ENCODE measurements at places on chromosomes 2 and 18. TPM values are rescaled to one million over a fixed set of nuclear protein-coding genes. Genes with fewer than 3 reads are reported as not detected.
A peak's percentile ranks its signal among the peaks of the same experiment; 100 is the strongest.

GRCh38 chr2:48480526-48480925 lies 49.4 kb upstream of the STON1 start:
- no peaks in the 10 kb centered on the region for H3K36me3 ChIP-seq
- peak; percentile 14 for DNase-seq
- H3K27ac ChIP-seq, result peak overlapping the region; percentile 15

DNA sequence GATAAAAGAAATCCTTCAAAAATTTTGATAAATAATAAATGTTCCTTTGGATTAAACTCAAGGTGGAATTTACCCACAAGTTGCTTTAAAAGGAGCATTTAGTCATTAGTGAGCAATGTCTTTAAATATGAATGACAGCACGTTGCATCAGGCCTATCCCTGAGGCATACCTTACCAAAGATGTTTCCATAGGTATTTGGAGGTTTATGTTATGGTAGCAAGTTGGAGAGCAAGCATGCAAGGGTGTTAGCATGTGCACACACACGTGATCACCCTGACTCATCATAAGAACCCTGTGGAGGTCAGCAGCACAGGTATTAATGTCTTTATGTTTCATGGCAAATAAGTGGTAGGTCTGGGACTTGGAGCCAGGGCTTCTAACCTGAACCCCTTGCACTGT lies 159.9 kb downstream of the ACTR3 start:
- H3K27me3 ChIP-seq, result no peaks in the 10 kb centered on the region
- no peak overlapping the region for H3K4me3 ChIP-seq
- no peaks in the 10 kb centered on the region for H3K4me1 ChIP-seq
- no peaks in the 10 kb centered on the region for H3K36me3 ChIP-seq
- DNase-seq, result no peak
- no peak overlapping the region for H3K27ac ChIP-seq

Gene DNAH6
- 4.6 TPM for total RNA-seq

Gene TFPI
- 266 TPM for total RNA-seq

DNA sequence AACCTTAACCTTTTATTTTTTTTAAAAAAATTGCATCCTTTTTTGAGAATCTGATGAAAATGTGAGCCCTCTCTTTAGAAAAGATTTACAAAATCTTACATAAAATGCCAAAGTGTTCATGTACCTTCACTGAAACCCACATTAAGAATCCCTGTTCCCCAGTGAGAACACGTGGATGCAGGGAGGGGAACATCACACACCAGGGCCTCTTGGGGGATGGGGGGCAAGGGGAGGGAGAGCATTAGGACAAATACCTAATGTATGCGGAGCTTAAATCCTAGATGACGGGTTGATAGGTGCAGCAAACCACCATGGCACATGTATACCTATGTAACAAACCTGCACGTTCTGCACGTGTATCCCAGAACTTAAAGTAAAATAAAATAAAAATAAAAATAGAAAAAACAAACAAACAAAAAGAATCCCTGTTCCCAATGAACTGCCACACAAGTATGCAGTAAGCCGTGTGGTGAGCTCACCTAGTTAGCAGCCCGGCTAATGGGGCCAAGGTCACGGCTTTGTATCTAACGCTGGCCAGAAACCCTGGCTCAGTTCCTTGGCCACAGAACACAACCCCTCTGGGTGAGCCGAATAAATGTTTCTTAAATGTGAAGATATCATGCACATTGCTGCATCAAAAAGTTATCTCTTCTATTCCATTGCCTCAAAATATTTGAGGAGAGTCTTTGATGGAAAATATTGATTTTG lies 41.4 kb downstream of the CHST9 start:
- no peaks in the 10 kb centered on the region for H3K36me3 ChIP-seq
- no peaks in the 10 kb centered on the region for H3K4me1 ChIP-seq
- H3K4me3 ChIP-seq, result no peak overlapping the region
- no peaks in the 10 kb centered on the region for H3K27me3 ChIP-seq
- H3K27ac ChIP-seq, result no peak overlapping the region

Gene CCL20
- total RNA-seq, result 2.7 TPM

DNA sequence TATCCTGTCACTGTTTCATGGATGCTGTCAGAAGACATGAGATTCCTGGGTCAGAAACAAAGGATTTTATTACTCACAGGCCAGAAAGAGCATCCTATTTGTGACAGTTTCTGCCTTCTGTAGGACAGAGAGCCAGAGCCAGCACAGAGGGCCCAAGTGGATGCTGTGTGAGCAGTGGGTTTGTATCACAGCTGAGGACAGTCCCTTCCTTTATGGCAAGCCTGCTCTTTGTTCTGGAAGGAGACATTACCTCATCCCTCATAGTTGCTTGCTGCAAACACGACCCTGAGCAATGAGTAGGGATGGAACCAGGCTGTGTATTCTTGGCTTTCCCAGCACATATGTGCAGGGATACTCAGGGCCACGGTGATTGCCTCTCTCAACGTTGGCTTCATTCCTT lies 41.6 kb downstream of the ARHGEF4 start:
- H3K4me3 ChIP-seq, result no peak overlapping the region
- no peaks in the 10 kb centered on the region for H3K36me3 ChIP-seq
- no peak for DNase-seq

GRCh38 chr18:56036741-56037140 lies 448.7 kb upstream of the TCF4 start:
- no peak overlapping the region for H3K4me3 ChIP-seq
- H3K27me3 ChIP-seq, result no peaks in the 10 kb centered on the region
- H3K4me1 ChIP-seq, result no peaks in the 10 kb centered on the region
- no peak for DNase-seq
- H3K27ac ChIP-seq, result no peak overlapping the region
- no peaks in the 10 kb centered on the region for H3K36me3 ChIP-seq

- H3K27ac ChIP-seq, result no peak overlapping the region
- H3K4me3 ChIP-seq, result no peak overlapping the region
- DNase-seq, result no peak
Observed at GRCh38 chr18:44859263-44859662, 178.6 kb downstream of the SETBP1 start.

GRCh38 chr2:10550206-10551001 lies 102.3 kb upstream of the ODC1 start:
- DNase-seq, result no peak
- H3K27ac ChIP-seq, result no peak overlapping the region
- H3K36me3 ChIP-seq, result no peaks in the 10 kb centered on the region
- H3K4me3 ChIP-seq, result no peak overlapping the region
- H3K4me1 ChIP-seq, result no peaks in the 10 kb centered on the region

Gene EFEMP1
- total RNA-seq, result 171 TPM

GRCh38 chr2:168667156-168667555 lies 135.3 kb upstream of the NOSTRIN start:
- H3K27me3 ChIP-seq, result no peaks in the 10 kb centered on the region
- no peaks in the 10 kb centered on the region for H3K4me1 ChIP-seq
- H3K36me3 ChIP-seq, result no peaks in the 10 kb centered on the region
- no peak overlapping the region for H3K27ac ChIP-seq

GRCh38 chr2:46846536-46846935 lies 69.1 kb downstream of the MCFD2 start:
- no peaks in the 10 kb centered on the region for H3K27me3 ChIP-seq
- no peak for DNase-seq
- H3K36me3 ChIP-seq, result no peaks in the 10 kb centered on the region
- H3K4me1 ChIP-seq, result peaks cover 49% of the 10 kb centered on the region
- peak overlapping the region; percentile 96 for H3K27ac ChIP-seq
- H3K4me3 ChIP-seq, result no peak overlapping the region

DNA sequence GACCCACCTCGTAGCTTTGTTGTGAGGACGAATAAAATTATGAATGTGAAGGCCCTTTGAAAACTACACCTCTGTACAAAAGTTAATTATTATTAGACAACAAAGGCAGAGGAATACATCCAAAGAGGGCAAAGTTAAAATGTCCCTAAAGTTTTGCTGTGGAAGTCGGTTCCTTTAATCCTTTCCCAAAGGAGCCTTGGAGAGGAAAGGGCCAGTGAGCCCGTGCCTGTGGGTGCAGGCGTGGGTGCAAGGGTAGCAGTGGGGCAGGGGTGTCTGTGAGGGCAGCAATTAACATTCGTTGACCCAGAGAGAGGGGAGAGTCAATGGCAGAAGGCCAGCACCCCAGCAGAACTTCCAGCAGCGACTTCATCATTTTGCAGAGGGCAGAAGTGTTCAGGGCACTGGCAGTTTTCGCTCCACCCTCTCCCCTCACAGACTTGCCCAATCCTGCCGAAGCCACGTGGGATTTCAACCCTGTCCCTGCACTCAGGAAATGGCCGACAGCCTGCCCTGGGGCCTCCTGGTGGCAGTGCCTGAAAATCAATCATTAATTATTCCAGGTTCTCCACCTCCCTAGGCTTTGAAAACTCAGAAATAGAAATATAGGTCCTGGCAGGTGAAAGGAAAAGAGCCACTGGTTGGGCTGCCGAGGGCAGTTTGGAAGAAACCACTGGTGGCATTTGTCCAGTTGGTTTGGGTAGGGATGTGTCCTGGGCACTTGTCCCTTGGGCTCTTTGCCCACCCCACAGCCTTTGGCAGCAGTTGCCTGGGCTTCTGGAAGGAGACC lies 4.2 kb upstream of the PAX8 start:
- peak; percentile 94 for DNase-seq
- peak overlapping the region; percentile 90 for H3K27ac ChIP-seq
- H3K4me3 ChIP-seq, result peak overlapping the region; percentile 18
- H3K36me3 ChIP-seq, result no peaks in the 10 kb centered on the region
- H3K4me1 ChIP-seq, result peaks cover 35% of the 10 kb centered on the region

DNA sequence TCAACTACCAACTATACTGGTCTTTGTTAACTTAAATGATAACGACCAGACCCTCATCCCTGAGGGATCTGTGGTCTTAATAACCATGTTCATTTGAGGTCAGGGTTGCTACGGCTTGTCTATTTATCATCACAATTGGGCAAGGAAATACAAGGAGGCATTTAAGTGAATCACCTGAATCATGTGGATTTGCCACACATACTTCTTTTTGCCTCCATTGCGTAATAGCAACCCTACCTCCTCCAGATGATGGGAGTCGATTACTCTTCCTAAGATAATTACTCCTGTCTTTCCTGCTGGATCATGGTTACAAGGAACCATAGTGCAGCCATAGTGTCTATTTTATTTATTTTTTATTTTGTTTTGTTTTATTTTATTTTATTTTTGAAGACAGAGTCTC lies 42.2 kb downstream of the TAF4B start:
- H3K36me3 ChIP-seq, result no peaks in the 10 kb centered on the region
- no peak overlapping the region for H3K4me3 ChIP-seq
- no peak overlapping the region for H3K27ac ChIP-seq
- no peak for DNase-seq
- no peaks in the 10 kb centered on the region for H3K4me1 ChIP-seq

Data from kidney (tissue), 22 donors.